ENCODE measurements at places on chromosomes 1 and 21. TPM values are rescaled to one million over a fixed set of nuclear protein-coding genes. Genes with fewer than 3 reads are reported as not detected.

- DNase-seq: no peak
Measured at GRCh38 chr1:91527266-91527765, 26.7 kb downstream of the CDC7 start.

The PIK3R3 gene
- total RNA-seq: 0.65 TPM

The LINGO4 gene
- total RNA-seq: 0.33 TPM

- no peak for DNase-seq
Measured at GRCh38 chr1:195005338-195005737, 1602.9 kb downstream of the KCNT2 start.

DNA sequence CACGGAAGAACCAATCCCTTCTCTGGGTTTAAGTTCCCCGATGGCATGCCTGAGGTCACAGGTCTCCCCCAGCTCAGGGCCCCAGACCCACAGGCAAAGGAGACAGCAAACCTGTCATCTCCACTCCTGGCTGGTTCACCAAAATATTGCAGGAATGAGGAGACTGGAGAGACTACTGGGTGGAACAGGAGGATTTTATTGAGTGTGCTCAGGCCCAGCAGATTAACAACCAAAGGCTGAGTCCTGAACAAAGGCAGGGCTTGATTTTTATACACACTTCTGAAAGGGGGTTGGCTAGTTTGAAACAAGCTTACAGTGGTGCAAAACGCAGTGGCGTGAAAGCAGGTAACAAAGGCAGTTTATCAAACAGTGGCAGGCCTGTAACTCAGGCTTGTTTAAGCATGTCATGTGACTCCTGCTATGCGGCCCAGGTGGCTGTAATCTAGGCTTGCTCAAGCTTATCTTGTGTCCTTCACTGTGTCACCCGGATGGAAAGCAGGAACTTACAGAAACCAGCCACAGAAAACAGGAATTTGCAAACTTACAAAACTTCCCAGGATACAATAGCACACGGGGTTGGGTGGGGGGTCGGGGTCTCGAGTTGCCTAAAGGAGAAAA is 27.4 kb upstream of the KCNJ15 start:
- DNase-seq: no peak

All from activated CD4-positive, alpha-beta memory T cell treated with anti-CD3 and anti-CD28 coated beads for 36 hours (primary cell).